ENCODE measurements at places on chromosomes 1 and 21.

GRCh38 chr1:85936470-85936869 is 220.1 kb downstream of the COL24A1 start:
- DNase-seq, result no peak

GRCh38 chr1:171792656-171793369 is 11.4 kb downstream of the METTL13 start:
- DNase-seq, result no peak

GRCh38 chr1:34744851-34745250 is 10.0 kb upstream of the GJB5 start:
- no peak for DNase-seq

DNA sequence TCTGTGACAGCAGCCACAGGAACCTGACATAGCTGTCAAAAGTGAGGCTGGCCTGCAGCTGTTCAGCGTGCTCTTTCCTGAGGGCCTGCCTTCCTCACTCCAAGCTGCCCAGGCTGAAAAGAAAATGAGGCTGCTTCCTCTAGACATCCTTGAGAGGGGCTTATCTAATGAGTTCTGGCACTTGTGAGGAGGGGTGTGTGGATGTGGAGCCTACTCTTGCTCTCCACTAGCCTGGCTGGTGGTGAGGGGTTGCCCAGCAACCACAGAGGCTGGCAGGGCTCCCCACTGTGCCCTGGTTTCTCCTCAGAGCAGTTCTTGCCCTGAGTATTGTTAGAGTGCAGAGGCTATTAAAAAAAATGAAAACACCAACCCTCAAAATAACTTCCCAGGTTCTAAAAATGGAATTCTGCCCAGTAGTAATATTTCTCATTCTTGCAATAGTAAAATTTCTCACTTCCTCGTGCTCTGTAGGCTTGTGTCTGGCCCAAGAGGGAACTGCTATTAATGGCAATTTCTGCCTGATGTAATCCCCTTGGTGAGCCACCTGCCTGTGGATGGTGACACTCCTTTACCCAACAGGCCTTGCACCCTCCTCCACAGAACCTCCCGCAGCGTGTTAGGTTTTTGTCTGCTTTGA is 52.6 kb upstream of the EPS8L3 start:
- peak; percentile 22 for DNase-seq

DNA sequence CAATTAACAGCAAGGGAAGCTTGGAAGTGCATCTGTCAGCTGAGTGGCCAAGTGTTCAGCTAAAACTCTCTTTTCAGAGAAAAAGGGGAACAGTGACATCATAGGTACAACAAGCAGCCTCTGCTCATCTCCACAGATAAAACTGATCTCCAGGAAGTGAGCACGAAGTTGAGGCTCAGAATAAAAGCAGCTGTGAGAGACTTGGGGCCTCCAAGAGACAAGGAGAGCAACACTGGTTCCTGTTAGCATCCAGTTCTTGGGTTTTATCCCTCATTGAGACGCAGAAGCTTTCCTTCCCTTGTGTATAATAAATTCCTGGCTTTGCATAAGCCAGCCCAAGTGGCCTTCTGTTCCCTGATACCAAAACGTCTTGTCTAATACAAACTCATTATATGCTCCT is 20.0 kb upstream of the CNN3 start:
- no peak for DNase-seq

DNA sequence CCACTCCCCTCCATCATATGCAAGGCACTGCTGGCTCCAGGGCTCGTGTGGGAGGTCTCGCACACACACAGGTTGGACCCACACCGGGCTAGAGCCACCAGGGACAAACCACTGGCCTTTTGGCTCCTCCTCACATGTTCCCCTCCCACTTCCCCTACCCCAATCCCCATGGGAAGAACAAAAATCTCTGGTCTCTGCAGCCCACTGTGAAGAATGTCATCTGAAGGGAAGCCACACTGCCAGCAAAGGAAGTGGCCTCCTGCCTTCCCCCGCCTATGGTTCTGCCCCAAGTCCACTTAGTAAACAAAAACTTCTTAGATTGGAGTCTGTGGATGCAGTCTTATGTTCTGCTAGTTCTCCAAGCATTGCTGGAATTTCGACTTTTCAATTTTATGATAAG is 24.2 kb downstream of the OLFML3 start:
- no peak for DNase-seq

- DNase-seq, result no peak
These were observed 72.1 kb downstream of the ZNF648 start for GRCh38 chr1:181989261-181989920.

- no peak for DNase-seq
These were observed 41.0 kb upstream of the PTPRC start for GRCh38 chr1:198597690-198598430.

DNA sequence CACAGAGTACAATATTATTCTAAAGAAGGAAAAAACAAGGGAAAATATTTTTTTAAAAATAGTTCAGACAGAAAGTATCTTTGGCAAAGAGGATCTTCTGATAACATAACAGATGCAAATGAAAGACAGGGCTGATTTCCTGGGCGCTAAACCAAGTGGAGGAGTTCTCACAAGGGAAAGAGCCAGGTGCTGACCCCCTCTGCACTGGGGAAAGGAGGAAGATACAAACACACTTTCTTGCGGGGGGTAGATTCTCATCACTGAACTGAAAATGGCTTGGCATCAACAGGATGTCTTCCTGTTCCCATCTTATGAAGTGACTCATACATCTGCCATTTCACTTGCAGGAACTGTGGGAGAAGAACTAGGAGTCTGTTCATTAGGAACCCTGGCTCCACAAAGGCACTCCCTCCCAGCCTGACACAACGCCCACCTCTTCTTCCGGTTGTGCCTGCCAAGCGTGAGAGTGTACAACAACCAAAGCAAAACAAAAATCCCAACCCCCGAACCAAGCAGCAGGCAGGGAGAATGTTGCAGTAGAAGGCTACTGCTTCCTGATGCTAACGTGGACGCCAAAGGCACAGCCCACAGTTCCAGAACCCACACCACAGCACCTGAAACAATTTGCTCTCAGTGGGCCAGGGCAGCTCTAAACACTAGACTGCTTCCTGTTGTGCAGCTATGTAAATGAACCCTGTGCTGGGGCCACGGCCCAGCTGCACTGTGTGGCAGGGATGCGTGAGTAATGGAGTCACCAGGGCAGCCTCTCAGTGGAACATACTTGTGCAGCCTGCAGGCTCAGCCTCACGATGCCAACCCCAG is 51.0 kb downstream of the GADD45A start:
- peak; percentile 92 for DNase-seq

GRCh38 chr1:212506666-212507065 is 73.9 kb downstream of the NENF start:
- no peak for DNase-seq

- DNase-seq, result no peak
These were observed 106.1 kb downstream of the CC2D1B start for GRCh38 chr1:52259886-52260285.

DNA sequence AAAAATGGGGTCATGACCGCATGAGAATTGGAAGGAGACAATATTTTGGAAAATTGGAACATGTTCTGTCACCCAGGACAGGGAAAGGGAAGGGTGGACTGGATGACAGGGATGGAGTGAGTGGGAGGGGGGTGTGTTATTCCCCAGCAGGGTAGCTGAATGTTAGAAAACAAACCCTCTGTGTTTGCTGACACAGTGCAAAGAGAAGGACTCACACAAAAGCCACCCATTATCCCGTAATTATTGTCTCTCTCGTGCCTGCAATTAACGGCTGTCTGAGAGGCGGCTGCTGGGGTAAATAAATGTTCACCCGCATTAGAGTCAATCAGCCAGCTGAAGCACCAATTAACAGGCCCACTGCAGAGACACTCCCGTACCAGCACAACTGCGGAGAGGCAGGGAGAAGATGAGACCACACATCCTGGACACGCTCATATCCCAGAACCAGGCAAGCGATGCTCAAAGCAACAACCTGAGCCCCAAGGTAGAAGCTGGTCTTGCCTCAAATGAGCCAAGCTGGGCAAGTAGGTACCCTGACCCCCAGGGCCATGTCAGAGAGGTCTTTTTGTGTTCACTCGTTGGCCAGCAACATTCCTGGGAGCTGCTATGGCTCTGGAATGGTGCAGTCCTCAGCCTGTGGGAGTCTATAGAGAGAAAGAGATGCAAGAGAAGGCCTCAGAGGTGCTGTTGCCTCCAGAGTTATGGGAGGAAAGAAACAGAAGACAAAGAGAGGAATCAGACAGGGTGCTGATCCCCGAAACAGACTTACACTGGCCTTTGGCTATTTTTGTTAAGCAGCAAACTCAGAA is 19.4 kb downstream of the PLEKHA6 start:
- DNase-seq, result no peak

- DNase-seq, result peak; percentile 89
These were observed 356.4 kb upstream of the PKN2 start for GRCh38 chr1:88327391-88328267.

DNA sequence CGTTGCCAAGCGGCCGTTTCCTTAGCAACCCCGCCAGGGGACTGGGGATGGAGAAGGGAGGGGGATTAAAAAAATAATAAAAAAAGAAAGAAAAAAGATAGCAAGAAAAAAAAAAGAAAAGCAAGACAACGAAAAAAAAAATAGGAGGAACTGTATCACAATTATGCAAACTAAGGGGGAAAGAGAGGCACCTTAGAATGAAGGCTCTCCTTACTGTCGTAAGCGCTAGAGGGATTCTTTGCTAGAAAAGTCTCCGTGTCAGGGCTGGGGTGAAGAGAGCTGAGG is 625 bp upstream of the NEGR1 start:
- no peak for DNase-seq

GRCh38 chr1:35656148-35656862 is 15.0 kb upstream of the PSMB2 start:
- DNase-seq, result no peak

DNA sequence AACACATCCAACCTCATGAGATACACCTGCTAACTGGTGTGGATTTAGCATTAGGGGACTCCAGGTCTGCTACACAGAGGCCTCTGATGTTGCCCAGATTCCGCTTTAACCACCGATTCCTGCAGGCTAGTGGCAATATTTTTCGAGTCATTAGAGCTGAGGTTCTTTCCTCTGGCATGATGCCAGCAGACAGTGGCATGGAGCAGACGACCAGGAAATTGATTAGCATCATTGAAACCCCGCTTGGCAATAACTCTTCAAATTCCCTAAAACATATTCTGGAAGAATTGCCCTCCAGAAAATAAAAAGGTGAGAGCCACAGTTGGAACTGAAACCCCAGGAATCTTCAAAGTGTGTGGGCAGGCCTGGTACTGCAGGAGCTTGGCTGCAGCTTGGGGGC is 28.4 kb upstream of the ETV3 start:
- no peak for DNase-seq

GRCh38 chr1:161199506-161200139 is 769 bp upstream of the ADAMTS4 start:
- DNase-seq, result no peak

GRCh38 chr1:90340606-90341005 is 345.7 kb downstream of the ZNF326 start:
- no peak for DNase-seq

DNA sequence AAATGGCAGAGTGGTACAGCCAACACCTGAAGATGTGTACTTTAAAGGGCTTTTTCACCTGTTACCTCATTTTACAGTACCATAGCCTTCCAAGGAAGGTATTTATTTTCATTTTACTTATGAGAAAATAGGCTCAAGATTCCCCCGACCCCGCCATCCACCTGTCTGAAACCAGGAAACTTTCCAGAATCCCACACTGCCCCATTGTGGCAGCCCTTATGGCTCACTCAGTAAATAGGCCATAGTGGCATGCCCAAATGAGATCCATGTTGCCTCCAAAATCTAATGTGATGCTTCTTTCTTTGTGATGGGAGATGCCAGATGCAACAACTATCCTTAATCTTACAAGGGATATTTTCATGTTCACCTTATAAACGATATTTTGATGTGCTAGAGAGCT is 97.8 kb downstream of the EBNA1BP2 start:
- no peak for DNase-seq

Measured in AG08395 (cell line).